ENCODE measurements at places on chromosomes 13 and 19. TPM values are rescaled to one million over a fixed set of nuclear protein-coding genes. Genes with fewer than 3 reads are reported as not detected.

DNA sequence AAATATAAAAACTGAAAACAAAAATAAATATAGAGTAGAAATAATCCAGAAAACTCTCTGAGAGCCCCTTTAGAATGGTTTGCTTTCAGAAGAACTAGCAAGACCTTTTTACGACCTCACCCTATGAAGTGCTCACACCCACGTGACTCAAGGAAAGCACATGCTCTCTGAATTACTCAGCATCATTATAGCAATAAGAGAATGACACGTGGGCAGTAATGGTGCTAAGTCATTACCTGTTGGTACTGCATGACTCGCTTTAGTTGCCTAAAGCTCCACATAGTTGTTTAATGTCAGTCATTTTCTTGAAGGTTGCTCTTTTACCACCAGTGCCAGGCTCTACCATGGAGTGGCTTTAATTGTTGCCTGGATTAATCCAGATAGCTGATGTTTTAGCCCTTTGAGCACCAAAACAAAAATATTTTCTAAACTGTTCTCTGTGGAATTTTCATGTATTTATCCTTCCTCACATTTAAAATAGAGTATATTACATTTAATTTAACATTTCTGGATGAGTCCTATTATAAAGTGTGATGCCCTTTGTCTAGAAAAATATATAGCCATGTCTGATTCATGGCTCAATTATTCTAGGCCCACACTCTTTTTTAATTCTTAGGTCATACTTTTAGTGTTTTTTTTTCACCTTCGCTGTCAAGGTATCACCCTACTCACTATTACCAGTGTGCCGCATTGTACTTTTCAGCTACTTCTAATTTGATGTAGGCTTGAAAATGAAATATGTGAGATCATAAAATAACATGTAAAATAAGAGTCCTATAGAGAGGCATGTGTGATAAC is 56.8 kb downstream of the THSD1 start:
- no peaks in the 10 kb centered on the region for H3K36me3 ChIP-seq
- H3K4me3 ChIP-seq = no peak overlapping the region
- H3K27me3 ChIP-seq = peaks cover 21% of the 10 kb centered on the region
- no peaks in the 10 kb centered on the region for H3K4me1 ChIP-seq

DNA sequence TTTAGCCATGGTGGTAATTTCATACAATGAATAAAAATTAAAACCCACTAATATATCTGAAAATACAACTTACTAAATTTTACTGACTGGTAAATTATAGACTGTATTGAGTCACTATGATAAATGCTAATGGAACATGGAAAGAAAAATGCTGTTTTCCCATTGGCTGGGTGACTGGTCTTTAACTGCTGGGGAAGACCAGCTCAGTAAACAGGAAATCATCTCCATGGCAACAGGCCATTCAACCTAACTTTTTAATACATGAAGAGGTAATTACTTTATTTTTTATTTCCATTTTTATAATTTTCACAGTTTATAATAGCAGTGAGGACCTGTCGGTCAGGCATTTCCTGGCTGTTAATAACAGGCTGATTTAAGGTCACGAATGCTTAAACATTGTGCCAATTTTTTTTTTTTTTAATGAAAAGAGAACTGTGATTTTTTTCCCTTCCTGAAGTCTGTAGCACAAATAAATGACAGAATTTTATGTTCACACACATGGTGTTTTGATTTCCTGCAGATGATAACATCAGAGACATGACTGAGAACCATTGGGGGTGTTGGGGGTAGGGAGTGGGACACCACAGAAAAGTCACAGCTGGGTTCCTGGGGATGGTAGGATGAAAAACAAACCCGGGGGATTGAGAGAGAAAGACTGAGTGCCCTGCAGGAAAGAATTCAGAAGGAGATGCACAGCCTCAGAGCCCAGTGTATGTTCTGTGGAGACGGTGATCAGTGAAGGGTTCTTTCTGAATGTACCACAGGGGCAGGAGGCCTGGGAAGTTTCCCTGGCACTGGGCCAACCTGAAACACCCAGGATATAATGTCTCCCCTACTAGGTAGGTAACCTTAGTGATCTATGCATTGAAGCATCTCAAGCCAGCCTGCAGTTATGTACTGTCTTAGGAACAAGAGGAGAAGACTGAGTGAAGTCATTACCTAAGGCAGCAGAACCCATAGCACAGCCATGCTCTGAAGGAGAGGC is 297.1 kb downstream of the COG6 start:
- H3K36me3 ChIP-seq = peaks cover 2% of the 10 kb centered on the region
- no peak overlapping the region for H3K27ac ChIP-seq
- H3K27me3 ChIP-seq = no peaks in the 10 kb centered on the region
- DNase-seq = no peak
- no peak overlapping the region for H3K4me3 ChIP-seq

DNA sequence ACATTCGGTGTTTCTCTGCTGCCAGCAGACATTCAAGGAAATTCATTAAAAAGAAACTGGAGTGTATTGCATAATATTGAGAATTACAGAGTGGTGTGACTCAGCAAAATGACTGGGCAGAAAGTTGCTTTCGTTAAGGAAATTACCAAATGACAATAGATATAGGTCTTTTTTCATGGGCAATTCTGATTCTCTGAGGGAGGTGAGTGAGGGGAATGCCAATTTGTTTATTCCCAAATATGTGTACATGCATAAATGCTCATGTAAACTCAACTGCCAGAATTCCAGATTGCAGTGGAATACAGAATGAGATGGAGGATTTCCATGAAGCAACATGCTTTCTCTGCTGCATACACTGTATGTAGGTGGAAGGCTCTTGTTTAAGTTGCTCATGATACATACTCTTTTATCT is 1730.1 kb downstream of the SLITRK5 start:
- no peaks in the 10 kb centered on the region for H3K27me3 ChIP-seq
- no peaks in the 10 kb centered on the region for H3K4me1 ChIP-seq
- no peak overlapping the region for H3K27ac ChIP-seq
- DNase-seq = no peak
- H3K4me3 ChIP-seq = no peak overlapping the region

The LYPD5 gene
- total RNA-seq = 2.0 TPM

- no peak overlapping the region for H3K27ac ChIP-seq
- H3K36me3 ChIP-seq = no peaks in the 10 kb centered on the region
- no peaks in the 10 kb centered on the region for H3K4me1 ChIP-seq
- H3K4me3 ChIP-seq = no peak overlapping the region
Observed at GRCh38 chr13:110334256-110334655, 27.2 kb downstream of the COL4A2 start.

- H3K4me3 ChIP-seq = no peak overlapping the region
- H3K27me3 ChIP-seq = peaks cover 13% of the 10 kb centered on the region
- no peak overlapping the region for H3K27ac ChIP-seq
- H3K36me3 ChIP-seq = no peaks in the 10 kb centered on the region
- peaks cover 22% of the 10 kb centered on the region for H3K4me1 ChIP-seq
- DNase-seq = no peak
Observed at GRCh38 chr13:114134944-114135610, 2.7 kb upstream of the RASA3 start.

The ZNF528 gene
- 33.0 TPM for total RNA-seq

DNA sequence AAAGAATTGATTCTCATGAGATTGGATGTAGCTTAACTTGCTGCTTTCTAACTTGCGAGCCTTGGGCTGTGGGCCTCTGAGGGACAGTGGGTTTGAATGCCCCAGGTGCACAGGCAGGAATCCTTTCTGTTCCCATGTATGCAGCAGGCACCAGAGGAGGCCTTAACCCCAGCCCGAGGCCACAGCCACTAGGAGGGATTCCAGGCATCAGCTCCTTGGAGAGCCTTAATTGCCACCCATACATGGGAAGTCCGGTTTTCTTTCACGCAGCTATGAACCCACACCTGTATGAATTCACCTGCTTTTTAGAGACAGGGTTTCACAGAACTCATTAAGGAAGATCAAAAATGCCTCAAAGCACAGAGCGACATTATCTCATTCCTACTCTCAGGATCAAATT is 117.9 kb downstream of the CRYL1 start:
- peaks cover 25% of the 10 kb centered on the region for H3K4me1 ChIP-seq
- no peak for DNase-seq
- no peak overlapping the region for H3K4me3 ChIP-seq
- H3K27ac ChIP-seq = no peak overlapping the region
- H3K36me3 ChIP-seq = peaks cover 10% of the 10 kb centered on the region

DNA sequence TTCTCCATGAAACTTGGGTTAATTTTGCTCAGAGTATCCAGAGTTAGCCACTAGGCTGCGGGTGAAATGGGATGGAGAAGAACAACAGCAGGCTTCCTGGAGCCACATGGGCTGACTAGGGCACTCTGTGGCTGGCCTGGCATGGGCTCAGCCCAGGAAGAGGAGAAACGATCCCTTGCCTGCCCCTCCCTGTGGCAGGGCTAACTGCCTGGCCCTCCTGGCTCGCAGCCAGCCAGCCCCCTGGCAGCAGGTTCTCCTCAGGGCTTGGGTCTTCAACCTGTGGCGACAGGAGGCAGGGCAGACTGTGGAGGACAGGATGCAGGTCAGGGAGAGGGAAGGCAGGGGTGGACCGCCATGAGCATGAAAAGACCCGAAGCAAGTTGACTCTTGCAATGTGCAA is 78.7 kb upstream of the GPR183 start:
- H3K27ac ChIP-seq = no peak overlapping the region
- peaks cover 57% of the 10 kb centered on the region for H3K4me1 ChIP-seq
- no peaks in the 10 kb centered on the region for H3K27me3 ChIP-seq
- H3K36me3 ChIP-seq = peaks cover 26% of the 10 kb centered on the region

GRCh38 chr13:86569974-86570373 is 770.8 kb upstream of the SLITRK6 start:
- no peaks in the 10 kb centered on the region for H3K36me3 ChIP-seq
- DNase-seq = no peak
- no peaks in the 10 kb centered on the region for H3K27me3 ChIP-seq

DNA sequence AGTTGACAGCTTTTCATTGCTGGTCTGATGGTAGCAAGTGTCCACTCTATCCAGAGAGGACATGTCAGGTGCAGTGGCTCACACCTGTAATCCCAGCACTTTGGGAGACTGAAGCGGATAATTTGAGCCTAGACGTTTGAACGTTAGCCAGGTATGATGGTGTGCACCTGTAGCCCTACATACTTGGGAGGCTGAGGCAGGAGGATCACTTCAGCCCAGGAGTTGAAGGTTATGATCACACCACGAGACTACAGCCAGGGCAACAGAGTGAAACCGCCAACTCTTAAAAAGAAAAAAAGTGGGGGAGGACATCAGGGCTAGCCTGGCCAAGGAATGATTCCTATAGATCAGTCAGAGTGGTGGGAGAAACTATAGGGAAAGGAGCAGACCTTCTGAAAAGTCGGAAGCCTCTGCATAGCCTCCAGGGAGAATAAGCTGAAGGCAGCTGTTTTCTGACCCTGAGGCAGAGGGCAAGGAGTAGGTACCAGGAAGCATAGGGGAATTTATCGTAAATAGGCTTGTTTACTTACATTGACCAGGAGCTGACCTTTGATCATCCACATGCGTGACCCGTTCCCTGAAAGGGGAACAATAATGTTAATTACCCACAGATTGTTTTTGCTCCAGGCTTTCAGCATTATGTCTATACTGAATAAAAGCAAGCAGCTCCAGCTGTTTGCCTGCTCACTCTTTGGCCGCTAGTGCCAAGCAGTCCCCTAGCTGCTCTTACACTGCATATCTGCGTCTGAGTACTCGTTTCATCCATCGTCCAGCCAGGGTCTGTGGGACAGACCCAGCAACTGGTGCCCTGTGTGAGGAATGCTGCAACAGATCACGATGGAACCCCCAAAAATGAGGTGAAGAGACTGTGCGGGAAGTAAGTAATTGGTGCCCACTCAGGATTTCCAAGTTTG is 161.6 kb downstream of the RNF17 start:
- H3K36me3 ChIP-seq = peaks cover 2% of the 10 kb centered on the region
- H3K27me3 ChIP-seq = peaks cover 20% of the 10 kb centered on the region
- no peak for DNase-seq
- no peak overlapping the region for H3K27ac ChIP-seq

The ZNF600 gene
- total RNA-seq = 44.3 TPM

DNA sequence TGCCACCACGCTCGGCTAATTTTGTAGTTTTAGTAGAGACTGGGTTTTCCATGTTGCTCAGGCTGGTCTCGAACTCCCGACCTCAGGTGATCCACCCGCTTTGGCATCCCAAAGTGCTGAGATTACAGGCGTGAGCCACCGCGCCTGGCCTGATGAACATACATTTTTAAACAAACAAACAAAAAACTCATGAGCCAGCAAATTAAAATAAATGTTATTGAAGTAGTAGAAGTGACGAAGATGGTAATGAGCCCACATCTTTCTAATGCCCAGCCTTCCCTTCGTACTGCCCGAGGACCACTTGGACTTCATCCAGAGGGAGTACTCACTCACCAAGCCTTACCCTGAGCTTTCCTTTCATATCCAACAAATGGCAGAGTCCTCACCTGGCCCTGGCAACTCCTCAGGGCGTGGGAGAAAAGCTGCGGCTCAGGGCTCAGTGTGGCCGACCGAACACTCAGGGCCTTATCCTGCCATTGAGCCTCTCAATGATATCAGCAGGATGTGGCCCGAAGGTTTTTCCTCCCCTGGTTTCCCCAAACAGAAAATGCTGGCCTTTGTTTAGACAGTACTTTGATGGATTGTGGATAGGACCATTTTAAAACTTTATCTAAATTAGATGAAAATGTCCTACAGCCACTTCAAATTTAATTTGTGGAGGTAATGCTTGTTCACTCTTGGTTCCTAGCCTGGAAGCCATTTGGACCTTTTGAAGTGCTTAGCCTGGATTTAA is 22.8 kb upstream of the ABCC4 start:
- no peaks in the 10 kb centered on the region for H3K36me3 ChIP-seq
- H3K27ac ChIP-seq = no peak overlapping the region
- no peak overlapping the region for H3K4me3 ChIP-seq
- H3K4me1 ChIP-seq = no peaks in the 10 kb centered on the region
- H3K27me3 ChIP-seq = peaks cover 11% of the 10 kb centered on the region

- H3K27ac ChIP-seq = peak overlapping the region; percentile 91
- no peaks in the 10 kb centered on the region for H3K27me3 ChIP-seq
- H3K4me1 ChIP-seq = peaks cover 73% of the 10 kb centered on the region
- peak; percentile 64 for DNase-seq
- H3K4me3 ChIP-seq = peak overlapping the region; percentile 75
- peaks cover 15% of the 10 kb centered on the region for H3K36me3 ChIP-seq
Observed at GRCh38 chr13:99217461-99218110, 16.9 kb downstream of the UBAC2 start.

DNA sequence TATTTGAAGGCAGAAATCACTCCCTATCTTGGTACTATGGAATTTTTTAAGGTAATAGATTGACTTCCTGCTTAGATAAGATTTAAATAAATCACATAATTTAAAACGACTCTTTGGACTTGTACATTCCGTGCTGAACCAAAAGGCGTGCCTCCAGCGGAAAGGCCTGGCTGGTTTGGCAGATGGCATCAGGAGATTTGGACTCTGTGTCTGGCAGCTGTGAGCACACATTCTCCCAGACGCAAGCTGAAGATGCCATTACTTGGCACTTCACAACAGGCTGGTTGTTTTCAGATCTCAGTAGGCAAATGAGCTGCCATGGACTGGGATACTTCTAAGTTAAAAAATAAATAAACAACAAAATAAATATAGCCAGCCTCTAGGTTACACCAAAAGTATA is 104.5 kb upstream of the SLC15A1 start:
- H3K4me3 ChIP-seq = no peak overlapping the region
- no peak overlapping the region for H3K27ac ChIP-seq
- H3K4me1 ChIP-seq = peaks cover 9% of the 10 kb centered on the region
- H3K36me3 ChIP-seq = peaks cover 49% of the 10 kb centered on the region
- DNase-seq = no peak

The PODNL1 gene
- total RNA-seq = 1.4 TPM

The ZNF540 gene
- 7.7 TPM for total RNA-seq

The ZNF729 gene
- not detected for total RNA-seq
